Right kidney (tissue), 9 donors: ENCODE measurements at places on chromosomes 7 and 10.

DNA sequence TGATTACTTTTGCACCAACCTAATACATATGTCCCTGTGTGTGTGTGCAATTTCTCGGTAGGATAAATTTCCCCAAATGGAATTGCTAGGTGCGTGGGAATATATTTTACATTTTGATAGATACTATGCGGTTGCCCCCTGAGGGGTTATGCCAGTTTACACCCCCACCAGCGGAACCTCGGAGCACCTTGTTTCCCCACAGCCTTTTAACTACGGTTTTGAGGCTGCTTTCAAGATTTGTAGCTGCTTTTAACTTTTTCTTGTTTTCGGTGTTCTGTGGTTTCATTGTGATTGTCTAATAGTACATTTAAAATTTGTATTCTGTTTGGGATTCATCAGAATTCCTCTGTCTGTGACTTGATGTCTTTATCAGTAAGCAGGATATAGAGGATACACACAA, 22.0 kb downstream of the PROSER2 start:
- DNase-seq, result no peak

- peak; percentile 83 for DNase-seq
Observed at GRCh38 chr10:11823122-11823988, at the start of gene PROSER2. TSS of gene PROSER2 (plus strand) at chr10:11823356. CDS start at chr10:11852078, 28,722 bp downstream.

DNA sequence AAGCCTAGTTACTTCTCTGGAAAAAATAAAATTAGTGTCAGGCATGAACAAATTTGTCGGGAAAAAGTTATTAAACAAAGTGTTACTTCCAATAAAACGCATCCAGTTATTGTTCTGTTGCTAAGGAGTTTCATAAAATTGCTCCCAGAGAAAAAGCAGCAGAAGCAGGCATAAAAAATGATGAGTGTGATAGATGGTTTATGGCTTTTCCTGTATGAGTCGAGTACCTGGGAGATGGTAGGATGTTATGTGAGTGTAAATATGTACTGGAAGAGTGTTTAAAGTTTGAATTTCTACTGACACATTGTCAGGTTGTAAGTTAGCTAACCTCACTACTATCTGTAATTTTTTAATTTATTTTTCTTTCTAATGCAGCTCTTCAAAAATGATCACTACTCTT, 390.7 kb downstream of the ARL4A start:
- DNase-seq, result no peak

DNA sequence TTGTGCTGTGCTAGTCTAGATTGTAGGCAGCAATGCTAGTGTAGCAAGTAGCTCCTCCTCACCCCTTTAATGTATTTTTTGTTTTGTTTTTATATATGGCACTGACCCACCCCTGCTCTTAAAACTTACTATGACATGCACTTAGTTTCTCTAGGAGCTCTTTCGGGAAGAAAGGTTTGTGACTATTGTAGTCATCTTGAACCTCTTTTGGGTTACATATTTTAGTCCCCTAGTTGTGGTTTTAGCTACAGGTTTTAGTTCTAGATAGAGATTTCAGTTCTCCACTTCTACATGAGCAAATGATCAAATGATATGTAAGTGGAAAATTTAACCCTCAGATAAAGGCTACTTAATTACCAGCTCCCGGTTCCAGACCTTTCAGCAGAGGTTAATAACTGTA, 14.9 kb downstream of the MINPP1 start:
- DNase-seq, result no peak

DNA sequence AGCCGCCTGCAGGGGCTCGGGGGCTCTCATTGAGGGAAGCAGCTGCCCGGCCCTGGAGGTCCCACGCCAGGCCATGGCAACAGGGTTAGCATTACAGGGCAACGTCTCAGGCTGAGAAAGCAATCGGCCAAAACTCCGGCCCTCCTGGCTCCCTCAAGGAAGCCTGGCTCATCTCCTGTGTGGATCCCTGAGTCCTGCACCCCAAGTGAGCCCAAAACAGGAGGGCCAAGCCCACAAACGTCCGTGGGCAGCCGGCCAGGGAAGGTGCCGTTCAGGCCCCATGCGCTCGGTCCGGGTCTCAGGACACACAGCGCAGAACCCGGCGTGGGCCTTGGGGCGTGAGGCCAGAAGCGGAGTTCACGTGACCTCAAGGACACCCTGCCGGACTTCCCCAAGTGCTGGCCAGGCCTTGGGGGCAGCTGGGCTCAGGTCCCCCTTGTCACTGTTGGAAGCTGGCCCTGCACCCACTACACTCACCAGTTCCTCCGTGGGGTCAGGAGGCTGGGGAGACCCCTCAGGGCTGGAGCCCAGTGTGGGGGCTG, 8.0 kb upstream of the PWWP2B start:
- no peak for DNase-seq

DNA sequence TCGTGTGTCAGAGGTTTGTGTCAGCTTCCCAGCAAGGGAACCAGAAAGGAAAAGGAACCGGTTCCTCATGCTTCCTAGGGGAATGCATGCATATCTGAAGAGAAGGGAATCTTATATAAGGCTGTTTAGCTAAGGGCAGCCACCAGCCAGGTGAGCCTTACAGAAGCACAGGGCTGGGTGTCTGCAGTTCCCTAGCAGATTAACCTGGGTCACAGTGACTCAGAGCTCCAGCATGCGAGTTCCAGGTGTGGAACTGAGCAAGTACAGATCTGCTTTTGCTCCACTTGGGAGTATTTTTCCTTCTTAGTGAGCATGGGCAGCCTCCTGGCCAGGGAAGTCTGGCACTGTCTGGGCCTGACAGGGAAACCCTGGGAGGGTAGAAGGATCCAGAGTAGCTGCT, 957 bp upstream of the ANKRD2 start:
- no peak for DNase-seq

DNA sequence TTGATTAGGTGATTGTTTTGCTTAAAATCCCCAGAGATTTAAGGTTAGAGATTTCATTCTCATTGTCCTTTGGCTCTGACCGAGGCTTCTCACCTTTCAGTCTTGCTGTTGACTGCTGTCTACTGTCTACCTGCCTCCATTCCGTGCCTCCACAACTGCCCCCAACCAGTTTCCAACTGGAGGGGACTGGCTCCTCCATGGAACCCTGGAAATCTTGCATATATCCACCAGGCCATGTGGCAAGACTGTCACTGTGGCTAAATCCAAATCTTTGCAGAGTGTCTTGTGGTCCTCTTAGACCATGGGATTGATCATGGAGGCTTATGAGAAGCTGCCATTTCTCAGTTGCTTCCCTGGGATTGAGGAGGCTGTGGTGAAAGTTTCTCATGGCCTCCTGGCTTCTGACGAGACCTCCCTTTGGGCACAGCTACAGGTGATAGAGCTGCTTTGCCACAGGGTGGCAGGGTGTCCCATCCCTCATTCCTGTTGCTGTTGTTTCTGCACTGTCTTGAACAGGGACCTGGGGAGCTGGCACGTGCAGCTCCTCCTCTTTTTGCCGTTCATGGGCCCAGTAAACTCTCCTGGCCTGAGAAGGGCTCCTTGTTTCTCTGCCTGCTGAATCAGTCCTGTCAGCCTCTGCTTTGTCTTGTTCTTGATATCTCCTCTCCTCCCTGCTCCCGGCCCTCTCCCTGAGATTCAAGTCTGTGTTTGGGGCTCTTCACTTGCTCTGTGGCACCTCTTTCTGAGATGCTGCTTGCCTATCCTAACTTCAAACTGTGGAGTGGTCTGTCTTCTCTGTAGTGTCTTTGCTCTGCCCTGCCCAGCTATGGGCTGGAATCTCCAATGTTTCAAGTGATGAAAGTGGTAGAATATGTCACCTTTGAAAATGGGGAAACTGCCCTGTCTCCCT, 63.6 kb upstream of the IGFBP3 start:
- no peak for DNase-seq

- DNase-seq, result no peak
Observed at GRCh38 chr10:124283215-124283948, 135.3 kb downstream of the OAT start.

DNA sequence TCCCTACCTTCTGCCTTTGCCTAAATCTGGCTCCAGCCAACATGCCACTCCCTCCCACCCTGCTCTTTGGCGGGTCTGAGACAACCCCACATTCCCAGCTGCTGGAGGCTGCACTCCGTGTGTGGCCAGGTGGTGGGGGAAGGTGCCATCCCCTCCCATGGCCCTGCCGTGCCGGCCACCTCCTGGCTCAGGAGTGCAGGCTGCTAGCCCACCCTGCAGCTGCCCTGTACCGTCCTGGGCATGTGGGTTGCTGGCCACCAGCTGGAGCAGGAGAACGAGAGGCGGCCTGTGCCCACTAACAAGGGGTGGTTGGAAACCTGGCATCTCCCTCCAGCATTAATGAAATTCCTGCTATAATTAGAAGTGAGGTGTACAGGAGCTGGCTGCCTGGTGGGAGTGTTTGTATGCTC, 97.6 kb downstream of the ZMIZ1 start:
- peak; percentile 47 for DNase-seq

- DNase-seq, result no peak
Observed at GRCh38 chr7:157555944-157556641, 219.3 kb downstream of the DNAJB6 start.

GRCh38 chr7:6012355-6013104, 3.5 kb downstream of the AIMP2 start:
- DNase-seq, result no peak

DNA sequence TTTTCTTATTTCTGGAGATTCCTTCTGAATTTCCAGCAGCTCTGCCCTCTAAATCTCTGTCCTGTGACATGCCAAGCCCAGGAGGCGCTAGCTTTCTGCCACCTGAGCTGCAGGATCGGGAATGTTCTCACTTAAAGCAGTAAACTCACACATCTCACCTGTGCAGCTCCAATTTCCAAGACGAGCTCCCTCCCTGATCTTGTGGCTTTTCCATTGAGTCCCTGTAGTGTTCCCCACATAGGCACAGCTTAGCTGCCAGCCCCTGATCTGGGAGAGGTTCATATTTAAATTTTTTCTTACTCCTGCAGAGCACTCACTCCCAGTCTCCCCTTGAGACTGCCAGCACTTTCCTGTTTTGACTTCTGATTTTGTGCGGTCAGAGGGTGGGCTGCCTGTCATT, 479.3 kb downstream of the GLRX3 start:
- peak; percentile 22 for DNase-seq

- peak; percentile 6 for DNase-seq
Observed at GRCh38 chr10:79983286-79983909, 34.5 kb upstream of the SFTPD start.

DNA sequence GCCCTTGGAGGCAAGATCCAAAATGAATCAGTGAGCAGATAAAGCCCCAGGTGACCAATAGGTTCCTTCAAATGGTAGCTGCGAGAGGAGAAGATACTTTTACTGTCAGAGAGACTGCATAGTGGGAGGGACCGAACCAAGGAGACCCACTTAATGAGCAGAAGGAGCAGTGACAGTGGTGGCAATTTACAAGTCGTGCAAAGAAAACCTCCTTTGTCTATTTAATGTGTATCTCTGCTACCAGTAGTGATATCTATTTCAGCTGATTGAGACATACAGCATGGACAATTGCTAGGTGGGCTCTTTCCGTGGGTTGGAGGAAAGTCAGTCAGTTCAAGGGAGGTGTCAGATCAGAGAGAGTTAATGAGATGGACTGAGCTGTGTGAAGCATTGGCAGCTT, 480.4 kb downstream of the GATA3 start:
- DNase-seq, result no peak

- DNase-seq, result no peak
Observed at GRCh38 chr7:8516976-8517375, 83.6 kb downstream of the NXPH1 start.

- no peak for DNase-seq
Observed at GRCh38 chr7:140041659-140042385, 20.9 kb downstream of the PARP12 start.

GRCh38 chr7:8227261-8227660, 34.7 kb downstream of the ICA1 start:
- no peak for DNase-seq

DNA sequence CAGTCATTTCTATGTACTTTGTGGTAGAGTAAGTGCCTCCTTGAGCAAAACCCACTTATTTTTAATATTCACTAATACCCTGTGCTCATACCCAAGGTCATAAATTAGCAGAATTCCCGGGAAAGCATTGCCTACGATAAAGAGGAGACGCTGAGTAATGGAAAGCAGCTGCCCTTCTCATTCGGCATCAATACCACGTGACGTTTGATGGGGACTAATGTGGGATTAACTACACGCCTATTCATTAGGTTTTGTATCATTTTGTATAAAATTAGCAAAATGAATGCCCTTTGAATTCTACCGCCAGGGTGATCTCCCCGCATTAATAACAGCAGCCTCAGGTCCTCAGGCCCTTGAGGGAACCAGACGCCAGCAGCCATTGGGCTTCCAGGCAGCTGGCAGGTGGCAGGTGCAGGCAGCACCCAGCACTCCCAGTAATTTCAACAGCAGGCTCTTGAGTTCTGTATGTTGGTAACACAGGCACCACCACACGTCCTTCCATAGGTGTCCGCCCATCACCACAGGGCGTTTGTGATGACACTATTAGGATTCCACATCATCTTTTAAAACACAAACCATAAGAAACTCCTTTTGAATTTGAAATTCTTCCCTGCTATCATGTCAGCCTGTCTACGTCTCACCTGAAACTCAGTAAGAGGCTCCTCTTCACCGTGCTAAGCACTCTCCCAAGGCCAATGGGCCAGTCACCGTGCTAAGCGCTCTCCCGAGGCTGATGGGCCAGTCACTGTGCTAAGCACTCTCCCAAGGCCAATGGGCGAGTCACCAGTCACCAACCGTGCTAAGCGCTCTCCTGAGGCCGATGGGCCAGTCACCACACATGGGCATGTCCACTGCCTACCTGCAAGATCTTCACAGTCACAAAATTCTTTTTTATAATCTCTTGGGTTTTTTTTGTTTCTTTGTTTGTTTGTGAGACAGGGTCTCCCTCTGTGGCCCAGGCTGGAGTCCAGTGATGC, 509.4 kb downstream of the PTPRN2 start:
- DNase-seq, result no peak

DNA sequence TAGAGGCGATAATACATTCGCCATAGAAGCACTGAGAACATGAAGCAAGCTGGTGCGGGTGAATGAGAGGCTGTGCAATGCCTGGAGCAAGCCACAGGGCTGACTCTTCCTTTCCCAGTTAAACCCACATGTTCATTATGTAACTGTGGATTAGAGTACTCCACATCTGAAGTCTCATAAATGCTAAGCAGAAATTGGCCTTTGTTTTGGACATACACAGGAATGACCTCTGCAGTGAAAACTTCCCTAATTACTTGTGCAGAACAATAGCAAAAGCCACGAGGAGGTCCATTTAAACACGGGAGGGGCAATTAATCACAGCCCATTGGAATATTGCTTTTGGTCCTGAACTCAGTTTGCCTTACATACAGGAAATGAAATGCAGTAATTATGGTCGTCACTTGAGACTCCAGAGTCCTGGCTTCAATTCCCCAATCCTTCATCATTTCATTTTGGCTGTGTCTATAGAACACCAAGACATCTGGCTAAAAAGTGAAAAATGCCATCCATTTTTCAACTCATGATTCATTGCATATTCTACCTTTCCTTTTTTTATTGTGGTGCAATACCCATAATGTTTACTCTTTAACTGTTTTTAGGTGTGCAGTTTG, 78.7 kb upstream of the CXCL12 start:
- no peak for DNase-seq

- DNase-seq, result peak; percentile 72
Observed at GRCh38 chr7:102287111-102287980, 678 bp downstream of the SH2B2 start.

GRCh38 chr7:67422601-67423000, 426.0 kb downstream of the TYW1 start:
- DNase-seq, result no peak
